AG20443 (cell line): ENCODE measurements at places on chromosomes 5 and 9.

GRCh38 chr9:113580041-113580953, 116.8 kb downstream of the RGS3 start:
- DNase-seq: no peak

- DNase-seq: no peak
Observed at GRCh38 chr9:108474356-108474755, 381.4 kb downstream of the ACTL7B start.

DNA sequence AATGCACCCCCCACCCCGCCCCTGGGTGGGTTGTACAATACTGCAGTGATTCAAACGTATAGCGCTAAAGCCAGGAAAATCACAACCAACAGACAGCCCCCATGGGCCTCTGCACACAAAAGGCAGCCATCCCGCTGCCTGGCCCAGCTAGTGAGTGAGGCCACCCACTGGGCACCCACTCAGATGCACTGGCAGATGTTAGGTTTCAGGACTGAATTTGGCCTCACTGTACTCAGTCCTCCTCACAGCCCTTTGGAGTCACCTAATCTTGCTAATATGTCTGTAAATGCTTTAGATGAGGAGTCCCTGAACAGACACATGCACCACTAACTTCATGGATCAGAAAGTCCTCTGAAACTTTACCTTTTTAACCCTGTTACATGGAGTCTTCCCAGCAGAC, 87.7 kb downstream of the FSTL4 start:
- no peak for DNase-seq

DNA sequence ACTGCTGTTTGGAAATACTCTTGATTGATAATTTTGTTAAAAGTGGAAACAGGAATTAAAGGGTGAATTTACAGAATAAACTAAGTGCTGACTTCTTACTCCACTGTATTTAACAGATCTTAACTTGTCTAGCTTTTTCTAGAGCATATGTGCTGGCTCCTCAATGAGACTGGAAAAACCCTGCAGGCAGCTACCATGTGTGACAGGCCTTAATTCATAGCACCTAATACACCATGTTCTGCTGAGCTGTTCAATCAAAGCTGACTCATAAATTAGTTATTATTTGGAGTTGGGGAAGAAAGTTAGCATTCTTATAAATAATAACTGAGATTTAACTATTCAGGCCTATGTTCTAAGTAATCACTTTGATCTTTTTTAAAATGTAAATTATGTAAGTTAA, 29.4 kb downstream of the CTNNAL1 start:
- DNase-seq: no peak

DNA sequence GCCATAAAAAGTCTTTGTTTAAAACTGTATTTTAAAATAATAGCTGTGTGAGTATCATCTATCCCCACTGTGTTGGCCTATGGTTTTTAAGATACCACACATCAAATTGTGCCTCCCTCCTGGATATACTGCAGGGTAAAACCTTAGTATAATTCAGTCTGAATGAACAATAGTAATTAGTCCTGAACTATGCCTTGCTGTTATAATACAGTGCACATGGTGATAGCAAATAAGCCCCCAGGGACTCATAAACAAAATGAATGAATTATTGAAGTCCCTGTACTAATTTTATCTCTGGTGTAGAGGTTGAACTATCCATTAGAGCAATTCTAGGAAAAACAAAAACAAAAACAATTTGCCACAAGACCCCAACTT, 142.7 kb upstream of the ADAMTSL1 start:
- no peak for DNase-seq

GRCh38 chr5:42719034-42719433, 37.6 kb upstream of the CCDC152 start:
- no peak for DNase-seq

GRCh38 chr9:69137311-69137710, 36.8 kb upstream of the TJP2 start:
- DNase-seq: no peak

DNA sequence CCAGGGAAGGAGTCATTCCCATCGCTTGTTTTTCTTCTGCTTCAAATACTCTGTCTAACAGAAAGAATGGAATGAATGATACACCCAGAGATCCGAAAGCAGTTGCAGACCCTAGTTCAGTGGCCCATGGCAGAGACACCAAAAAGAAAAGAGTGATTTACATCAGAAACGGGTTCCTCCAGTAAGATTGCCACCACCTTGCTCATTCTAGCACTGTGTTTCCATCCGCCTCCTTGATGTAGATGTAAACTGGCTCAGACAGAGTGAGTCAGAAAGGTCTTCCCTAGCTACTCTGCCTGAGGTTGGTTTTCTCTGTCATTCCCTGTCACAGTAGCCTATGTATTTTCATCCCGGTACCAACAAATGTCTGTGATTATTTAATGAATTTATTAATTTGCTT, 15.9 kb upstream of the CLINT1 start:
- DNase-seq: no peak

DNA sequence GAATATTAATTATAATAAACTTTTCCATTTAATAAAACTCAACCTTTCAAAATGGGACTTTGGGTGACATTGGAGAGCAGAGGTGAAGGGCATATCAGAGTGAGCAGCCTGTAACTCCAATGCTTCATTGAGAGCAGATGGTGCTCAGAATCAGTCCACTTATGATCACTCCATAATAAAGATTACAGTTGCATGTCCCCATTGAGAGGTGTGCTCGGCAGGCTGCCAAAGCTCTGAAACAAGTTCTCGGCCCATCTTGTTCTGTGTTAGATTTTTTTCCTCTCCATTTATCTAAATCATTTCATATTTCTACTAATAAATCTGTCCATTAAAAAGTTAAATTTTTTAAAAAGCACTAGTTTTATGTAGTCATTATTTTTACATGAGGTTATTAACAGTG, 1786.4 kb upstream of the WWC1 start:
- DNase-seq: no peak

DNA sequence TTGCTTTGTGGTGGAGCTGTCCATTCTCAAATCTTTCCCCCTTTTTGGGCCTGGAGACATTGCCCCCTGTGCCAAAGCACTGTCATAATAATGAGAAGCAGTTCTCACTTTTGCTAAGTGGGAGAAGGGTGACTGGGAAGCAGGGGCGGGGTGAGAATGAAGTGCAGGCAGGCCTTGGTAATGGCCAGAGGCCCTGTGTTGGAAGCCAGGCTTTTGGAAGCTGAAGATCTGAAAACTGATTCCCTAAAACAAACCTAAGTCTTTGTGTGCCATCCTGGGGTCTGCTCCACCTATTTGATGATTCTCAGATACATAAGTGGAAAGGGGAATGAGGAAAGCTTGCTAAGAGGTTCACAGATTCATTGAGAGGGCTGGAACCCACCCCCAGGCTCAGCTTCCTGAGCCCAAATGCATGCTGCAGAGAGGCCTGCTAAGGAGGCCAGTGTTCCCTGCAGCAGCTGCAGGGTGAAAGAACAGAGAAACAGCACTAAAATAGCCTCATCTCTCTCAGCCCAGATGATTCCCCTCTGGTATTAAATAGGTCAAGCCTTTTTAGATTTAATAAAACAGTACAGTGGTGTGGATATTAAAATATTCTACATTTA, 75.0 kb downstream of the NSG2 start:
- no peak for DNase-seq

GRCh38 chr5:63094730-63095129, 516.1 kb downstream of the LRRC70 start:
- no peak for DNase-seq

GRCh38 chr5:95711501-95712346, 19.4 kb upstream of the RHOBTB3 start:
- no peak for DNase-seq

DNA sequence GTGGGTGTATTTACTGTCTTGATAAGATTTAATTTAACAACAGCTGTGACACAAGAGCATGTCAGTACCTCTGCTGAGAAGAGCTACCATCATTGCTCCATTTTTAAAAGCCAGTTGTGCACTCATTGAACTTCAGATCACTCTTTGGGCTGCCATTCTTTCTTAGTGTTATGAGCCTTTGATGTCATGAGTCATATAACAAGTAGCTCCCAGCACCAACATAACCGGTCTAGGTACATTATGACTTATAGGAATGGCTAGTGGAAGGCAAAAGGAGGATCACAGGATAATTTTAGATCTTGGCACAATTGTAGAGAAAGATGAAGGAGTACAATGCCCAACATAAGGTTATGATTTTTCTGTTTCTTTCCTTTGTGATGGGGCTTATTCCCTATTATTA, 170.8 kb upstream of the FBN2 start:
- DNase-seq: no peak

DNA sequence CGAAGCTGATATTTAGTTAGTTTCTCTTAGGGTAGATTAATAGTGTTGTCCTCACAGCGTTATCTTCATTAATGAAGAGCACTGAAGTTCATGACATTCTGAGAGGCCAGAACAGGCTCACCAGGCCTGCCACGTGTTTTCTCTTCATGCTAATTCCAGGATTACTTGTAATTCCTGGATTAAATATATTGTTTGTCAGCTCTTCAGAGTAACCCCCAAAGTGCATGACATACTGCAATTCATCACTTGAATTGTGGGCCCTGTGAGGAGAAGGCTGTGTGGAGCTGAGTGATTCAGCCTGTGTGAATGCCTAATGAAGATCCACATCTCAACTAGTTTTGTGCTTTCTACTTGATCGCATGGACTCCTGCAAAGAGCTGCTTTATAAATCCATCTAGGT, 401.0 kb upstream of the ADAMTSL1 start:
- peak; percentile 22 for DNase-seq

GRCh38 chr5:126483156-126483555, 59.9 kb downstream of the GRAMD2B start:
- DNase-seq: no peak

DNA sequence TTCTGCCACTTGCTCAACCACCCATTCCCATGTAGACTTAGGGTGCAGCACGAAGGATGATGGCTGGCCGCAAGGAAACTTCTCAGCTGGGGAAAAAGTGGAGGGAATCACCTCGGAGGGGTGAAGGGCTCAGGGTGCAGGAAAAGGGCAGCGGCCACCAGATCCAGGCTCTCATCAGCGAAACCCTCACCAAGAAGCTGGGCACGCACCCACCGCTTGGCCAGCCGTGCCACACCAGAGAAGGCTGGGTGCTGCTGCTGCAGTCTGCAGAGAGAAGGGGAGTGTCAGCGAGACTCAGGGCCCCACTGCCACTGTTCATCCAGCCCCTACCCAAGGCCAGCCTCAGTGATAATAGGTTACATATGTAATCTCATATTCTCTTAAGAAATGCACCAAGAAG, 8.6 kb downstream of the NOL6 start:
- no peak for DNase-seq

DNA sequence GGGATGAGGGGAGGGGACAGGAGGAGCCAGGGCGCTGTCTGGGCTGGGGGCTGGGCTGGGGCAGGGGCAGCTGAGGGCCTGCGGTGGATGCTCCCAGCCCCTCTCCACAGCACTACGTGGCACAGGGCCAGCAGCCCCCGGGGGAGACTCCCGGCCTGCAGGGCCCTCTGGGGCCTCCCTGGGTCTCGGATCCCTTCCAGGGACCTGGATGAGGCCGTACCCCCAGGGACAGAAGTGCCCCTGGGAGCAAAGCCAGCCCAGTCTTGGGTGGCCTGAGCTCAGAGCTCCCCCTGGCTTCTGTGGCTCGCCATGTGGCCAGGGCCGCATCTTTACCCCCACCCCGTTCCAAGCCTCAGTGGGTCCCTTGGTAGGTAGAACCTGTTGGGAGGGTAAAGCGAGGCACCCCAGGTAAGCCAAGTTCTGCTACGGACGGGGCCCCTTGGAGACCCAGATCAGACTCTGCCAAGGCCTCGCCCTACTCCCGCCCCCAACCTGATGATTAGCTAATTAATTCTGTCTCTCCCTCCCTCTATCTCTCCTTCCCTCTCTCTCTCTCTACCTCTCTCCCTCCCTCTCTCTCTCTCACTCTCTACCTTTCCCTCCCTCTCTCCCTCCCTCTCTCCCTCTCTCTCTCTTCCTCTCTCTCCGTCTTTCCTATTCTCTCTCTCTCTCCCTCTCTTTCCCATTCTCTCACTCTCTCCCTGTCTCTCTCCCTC, 24.3 kb downstream of the KCNT1 start:
- no peak for DNase-seq
